ENCODE measurements at places on chromosomes 2 and 18. TPM values are rescaled to one million over a fixed set of nuclear protein-coding genes. Genes with fewer than 3 reads are reported as not detected.

DNA sequence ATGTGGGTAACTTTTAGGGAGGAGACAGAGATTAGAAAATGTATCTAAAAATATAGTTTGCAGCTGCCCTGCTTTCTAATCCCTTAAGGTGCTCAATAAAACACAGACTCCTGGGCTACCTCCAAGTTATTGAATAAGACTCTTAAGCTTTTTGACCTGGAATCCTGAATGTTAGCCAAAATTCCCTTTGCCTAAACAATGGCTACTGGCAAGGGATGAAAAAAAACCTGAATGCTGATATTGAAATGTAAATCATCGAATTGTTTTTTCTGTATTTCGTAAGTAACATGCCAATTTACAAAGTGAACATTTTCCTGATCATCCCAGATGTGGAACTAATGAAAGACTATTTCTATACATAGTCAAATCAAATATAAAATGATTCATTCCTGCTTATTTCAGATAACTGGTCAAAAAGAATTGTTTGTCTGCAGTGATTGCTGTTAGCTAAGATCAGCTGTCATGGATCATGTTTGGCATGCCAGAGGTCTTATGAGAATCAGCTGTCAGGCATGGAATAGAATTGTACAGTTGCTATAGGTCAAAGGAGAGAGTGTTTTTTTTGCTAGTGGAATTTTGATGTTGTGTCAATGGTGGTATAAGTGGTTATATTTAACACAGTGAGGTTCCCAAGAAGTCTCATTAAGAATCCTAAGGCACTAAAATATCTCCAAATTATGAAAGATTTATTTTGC is 363.6 kb upstream of the CWC22 start:
- no peak overlapping the region for H3K4me3 ChIP-seq
- peaks cover 3% of the 10 kb centered on the region for H3K4me1 ChIP-seq
- no peak for DNase-seq
- no peak overlapping the region for H3K27ac ChIP-seq
- H3K36me3 ChIP-seq = no peaks in the 10 kb centered on the region

Gene HNRNPA3
- 151 TPM for total RNA-seq

GRCh38 chr2:176124110-176124946 is 1.8 kb downstream of the HOXD9 start:
- DNase-seq = peak; percentile 72
- peaks cover 30% of the 10 kb centered on the region for H3K4me1 ChIP-seq
- H3K27ac ChIP-seq = no peak overlapping the region
- peaks cover 97% of the 10 kb centered on the region for H3K27me3 ChIP-seq
- no peak overlapping the region for H3K4me3 ChIP-seq

Gene REG1A
- total RNA-seq = not detected

- H3K4me3 ChIP-seq = no peak overlapping the region
- H3K36me3 ChIP-seq = no peaks in the 10 kb centered on the region
- no peak for DNase-seq
- no peaks in the 10 kb centered on the region for H3K4me1 ChIP-seq
- no peak overlapping the region for H3K27ac ChIP-seq
- no peaks in the 10 kb centered on the region for H3K27me3 ChIP-seq
Observed at GRCh38 chr2:226971770-226972169, 135.9 kb downstream of the RHBDD1 start.

- no peak overlapping the region for H3K27ac ChIP-seq
- no peaks in the 10 kb centered on the region for H3K4me1 ChIP-seq
- no peaks in the 10 kb centered on the region for H3K27me3 ChIP-seq
- H3K4me3 ChIP-seq = no peak overlapping the region
- no peak for DNase-seq
Observed at GRCh38 chr2:232574674-232575403, 24.4 kb downstream of the EIF4E2 start.

DNA sequence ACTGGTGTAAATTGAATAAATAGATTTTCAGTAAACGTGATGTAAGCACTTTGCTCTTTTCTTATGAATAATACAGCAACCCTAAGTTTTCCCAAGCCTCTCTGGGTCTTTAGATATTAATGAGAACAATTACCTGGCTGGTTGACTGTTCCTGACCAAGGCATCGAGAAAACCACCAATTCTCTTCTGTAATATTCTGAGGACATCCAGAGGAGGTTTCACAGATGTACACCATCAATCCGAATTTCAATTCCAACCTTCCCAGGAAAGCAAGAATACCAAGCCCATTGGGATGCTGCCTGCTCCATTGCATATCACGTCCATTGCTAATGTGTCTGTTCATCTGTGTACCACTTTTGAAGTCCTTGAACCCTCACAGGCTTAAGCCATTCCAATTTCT is 571.8 kb downstream of the NUP35 start:
- no peak overlapping the region for H3K27ac ChIP-seq
- H3K4me1 ChIP-seq = no peaks in the 10 kb centered on the region
- H3K27me3 ChIP-seq = no peaks in the 10 kb centered on the region
- H3K36me3 ChIP-seq = no peaks in the 10 kb centered on the region

GRCh38 chr18:76589866-76590265 is 94.8 kb upstream of the ZNF516 start:
- no peak overlapping the region for H3K4me3 ChIP-seq
- no peak overlapping the region for H3K27ac ChIP-seq
- no peaks in the 10 kb centered on the region for H3K27me3 ChIP-seq
- no peaks in the 10 kb centered on the region for H3K4me1 ChIP-seq
- no peaks in the 10 kb centered on the region for H3K36me3 ChIP-seq
- no peak for DNase-seq

GRCh38 chr2:235066895-235067294 is 115.1 kb downstream of the SH3BP4 start:
- no peak overlapping the region for H3K4me3 ChIP-seq
- no peak overlapping the region for H3K27ac ChIP-seq
- H3K27me3 ChIP-seq = no peaks in the 10 kb centered on the region
- no peaks in the 10 kb centered on the region for H3K36me3 ChIP-seq
- no peaks in the 10 kb centered on the region for H3K4me1 ChIP-seq

- peaks cover 77% of the 10 kb centered on the region for H3K4me1 ChIP-seq
- no peak overlapping the region for H3K27ac ChIP-seq
- DNase-seq = no peak
- H3K27me3 ChIP-seq = no peaks in the 10 kb centered on the region
- no peaks in the 10 kb centered on the region for H3K36me3 ChIP-seq
Observed at GRCh38 chr2:62199392-62200125, 3.6 kb downstream of the B3GNT2 start.

GRCh38 chr18:2979871-2980790 is 32.8 kb downstream of the LPIN2 start:
- H3K27ac ChIP-seq = peak overlapping the region; percentile 84
- no peaks in the 10 kb centered on the region for H3K27me3 ChIP-seq
- H3K4me3 ChIP-seq = no peak overlapping the region
- no peaks in the 10 kb centered on the region for H3K36me3 ChIP-seq
- H3K4me1 ChIP-seq = peaks cover 97% of the 10 kb centered on the region

DNA sequence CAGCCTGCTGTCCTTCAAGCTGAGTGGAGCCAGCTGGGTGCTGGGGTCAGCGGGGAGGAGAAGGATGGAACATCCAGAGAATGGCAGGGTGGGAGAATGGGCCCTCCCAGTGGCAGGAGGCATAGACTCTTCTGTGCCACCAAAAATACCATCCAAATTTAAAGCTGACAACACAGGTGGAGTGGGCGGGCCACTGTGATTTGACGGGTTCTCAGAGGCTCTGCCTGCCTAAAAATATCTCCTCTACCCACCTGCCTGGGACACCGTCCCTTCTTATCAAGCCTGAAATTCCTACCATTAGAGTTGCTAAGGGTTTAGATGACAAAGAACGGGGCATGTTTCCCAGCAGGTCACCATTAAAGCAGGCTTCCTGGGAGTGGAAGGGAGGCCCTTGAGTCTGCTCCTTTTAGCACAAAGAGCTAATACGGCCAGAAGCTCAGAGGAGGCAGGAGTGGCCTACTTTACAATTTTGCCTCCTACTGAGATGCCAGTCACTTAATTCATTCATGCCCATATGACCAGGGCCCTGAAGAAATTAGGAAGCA is 19.8 kb upstream of the MARCHF4 start:
- H3K4me1 ChIP-seq = no peaks in the 10 kb centered on the region
- H3K36me3 ChIP-seq = no peaks in the 10 kb centered on the region
- H3K4me3 ChIP-seq = no peak overlapping the region
- no peaks in the 10 kb centered on the region for H3K27me3 ChIP-seq
- DNase-seq = no peak
- no peak overlapping the region for H3K27ac ChIP-seq

Gene KCNE4
- 5.9 TPM for total RNA-seq
